ENCODE measurements at places on chromosomes 7 and 10.

GRCh38 chr10:119677126-119677525 is 25.9 kb downstream of the BAG3 start:
- DNase-seq, result no peak

GRCh38 chr7:15750727-15751126 is 64.2 kb upstream of the MEOX2 start:
- DNase-seq, result no peak

GRCh38 chr7:115417662-115418061 is 495.8 kb downstream of the MDFIC start:
- no peak for DNase-seq

DNA sequence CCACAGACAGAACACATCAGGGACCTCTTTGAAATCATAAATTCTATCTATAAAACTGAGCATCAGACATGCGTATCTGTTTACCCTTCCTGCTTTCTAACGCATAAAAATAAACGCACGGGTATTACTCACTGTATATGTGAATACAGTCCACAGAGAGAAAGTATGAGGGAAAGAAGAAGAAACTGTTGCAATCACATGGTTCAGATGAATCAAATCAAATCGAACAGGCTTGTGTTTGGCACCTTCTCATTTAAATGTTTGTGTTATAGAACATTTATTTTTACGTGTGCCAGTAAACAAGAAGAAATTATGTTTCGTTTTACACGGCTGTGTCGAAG is 322.0 kb downstream of the FRMD4A start:
- no peak for DNase-seq

DNA sequence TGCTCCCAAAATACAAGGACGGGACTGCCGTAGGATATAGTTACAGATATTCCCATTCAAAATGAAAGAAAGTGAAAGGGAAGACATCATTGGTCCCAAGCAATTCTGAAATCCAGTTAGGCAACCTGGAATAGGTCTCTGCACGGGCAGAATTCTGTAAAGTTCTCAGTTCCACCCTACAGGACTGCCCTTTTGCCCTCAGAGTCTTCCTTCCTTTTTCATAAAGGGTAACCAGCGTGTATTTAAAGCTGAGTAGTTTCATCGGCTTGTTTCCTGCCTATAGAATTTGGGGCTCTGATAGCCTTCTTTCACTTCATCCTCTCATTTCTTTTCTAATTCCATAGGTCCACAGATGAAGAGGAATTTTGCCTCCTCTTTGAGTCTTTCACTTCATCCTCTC is 20.0 kb downstream of the COPG2 start:
- no peak for DNase-seq

- no peak for DNase-seq
These were observed 49.7 kb downstream of the C10orf120 start for GRCh38 chr10:122649903-122650302.

All from activated CD4-positive, CD25-positive, alpha-beta regulatory T cell (primary cell).